ENCODE measurements at places on chromosomes 6 and 20.

DNA sequence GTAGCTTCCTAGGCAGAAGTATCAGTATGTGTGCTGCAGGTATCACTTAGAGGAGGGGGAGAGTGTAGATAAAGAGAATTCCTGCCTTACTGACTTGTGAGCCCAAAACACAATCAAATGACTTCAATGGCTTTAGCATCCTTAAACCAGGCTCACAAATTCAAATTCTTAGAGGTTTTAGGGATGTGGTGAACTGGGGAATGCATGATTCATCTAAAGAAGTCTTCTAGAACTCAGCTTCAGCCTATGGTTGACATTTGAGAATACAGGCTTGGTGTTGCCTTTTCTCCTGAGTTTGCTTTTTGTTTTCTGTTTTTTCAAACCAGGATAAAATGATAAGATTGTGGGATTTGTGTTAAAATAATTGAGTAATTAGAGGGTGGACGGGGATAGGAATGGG lies 14.4 kb downstream of the SNRPC start:
- no peak overlapping the region for H3K4me3 ChIP-seq
- H3K27me3 ChIP-seq, result no peaks in the 10 kb centered on the region
- H3K27ac ChIP-seq, result peak overlapping the region; percentile 47
- peaks cover 15% of the 10 kb centered on the region for H3K4me1 ChIP-seq

DNA sequence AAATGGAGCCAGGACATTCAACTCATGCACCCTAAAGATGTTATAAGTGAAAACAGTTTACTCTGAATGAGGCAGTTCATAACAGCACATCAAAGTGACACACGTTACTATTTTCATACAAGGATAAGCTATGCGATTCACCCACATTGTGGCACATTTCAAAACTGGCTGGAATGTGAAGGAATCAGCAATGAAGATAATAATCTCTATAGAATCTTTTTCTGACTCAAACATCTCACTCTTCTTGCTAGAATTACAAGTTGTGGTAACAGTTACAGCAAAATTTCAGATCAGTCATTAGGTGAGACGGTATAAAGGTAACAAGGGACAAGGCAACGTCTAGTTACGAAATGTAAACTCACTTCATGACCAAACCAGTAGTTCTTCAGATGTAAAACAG lies 17.5 kb downstream of the TMEM244 start:
- H3K27ac ChIP-seq, result no peak overlapping the region
- H3K4me3 ChIP-seq, result no peak overlapping the region
- H3K36me3 ChIP-seq, result no peaks in the 10 kb centered on the region
- DNase-seq, result no peak

- H3K27me3 ChIP-seq, result peaks cover 72% of the 10 kb centered on the region
- no peaks in the 10 kb centered on the region for H3K36me3 ChIP-seq
- DNase-seq, result no peak
- H3K4me3 ChIP-seq, result no peak overlapping the region
Observed at GRCh38 chr20:63005365-63005861, 1.4 kb downstream of the BHLHE23 start.

DNA sequence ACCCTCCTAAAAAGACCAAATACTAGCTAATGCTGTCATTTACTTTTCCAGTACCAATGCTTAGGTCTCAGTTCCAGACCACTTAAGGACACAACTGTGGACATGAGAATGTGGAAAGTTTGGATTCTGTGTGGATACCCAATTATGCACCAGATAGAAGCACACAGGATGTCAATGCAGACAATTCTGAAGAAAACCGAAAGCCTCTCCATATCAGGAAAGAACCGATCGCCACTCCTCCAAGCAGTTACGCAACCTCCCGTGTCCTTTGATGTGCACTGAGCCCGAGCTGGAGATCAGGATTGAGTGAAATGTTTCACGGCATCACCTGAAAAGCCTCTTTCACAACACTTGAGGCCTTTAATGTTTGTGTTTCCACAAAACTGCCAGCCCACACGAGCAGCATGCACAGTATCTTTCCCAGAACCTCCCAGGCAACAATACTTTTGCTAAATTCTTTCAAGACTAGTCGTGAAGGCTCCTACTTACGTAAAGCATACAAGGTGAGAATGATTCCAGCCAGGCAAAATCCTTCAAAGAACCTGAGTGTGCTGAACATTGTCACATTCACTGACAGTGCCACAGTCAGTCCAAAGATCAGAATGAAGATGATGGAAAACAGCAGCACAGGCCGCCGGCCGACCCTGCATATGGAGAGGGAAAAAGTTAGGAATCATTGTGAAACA lies 47.0 kb downstream of the SLC22A23 start:
- peaks cover 18% of the 10 kb centered on the region for H3K27me3 ChIP-seq
- peaks cover 5% of the 10 kb centered on the region for H3K4me1 ChIP-seq
- H3K4me3 ChIP-seq, result no peak overlapping the region
- DNase-seq, result no peak
- no peak overlapping the region for H3K27ac ChIP-seq
- no peaks in the 10 kb centered on the region for H3K36me3 ChIP-seq

DNA sequence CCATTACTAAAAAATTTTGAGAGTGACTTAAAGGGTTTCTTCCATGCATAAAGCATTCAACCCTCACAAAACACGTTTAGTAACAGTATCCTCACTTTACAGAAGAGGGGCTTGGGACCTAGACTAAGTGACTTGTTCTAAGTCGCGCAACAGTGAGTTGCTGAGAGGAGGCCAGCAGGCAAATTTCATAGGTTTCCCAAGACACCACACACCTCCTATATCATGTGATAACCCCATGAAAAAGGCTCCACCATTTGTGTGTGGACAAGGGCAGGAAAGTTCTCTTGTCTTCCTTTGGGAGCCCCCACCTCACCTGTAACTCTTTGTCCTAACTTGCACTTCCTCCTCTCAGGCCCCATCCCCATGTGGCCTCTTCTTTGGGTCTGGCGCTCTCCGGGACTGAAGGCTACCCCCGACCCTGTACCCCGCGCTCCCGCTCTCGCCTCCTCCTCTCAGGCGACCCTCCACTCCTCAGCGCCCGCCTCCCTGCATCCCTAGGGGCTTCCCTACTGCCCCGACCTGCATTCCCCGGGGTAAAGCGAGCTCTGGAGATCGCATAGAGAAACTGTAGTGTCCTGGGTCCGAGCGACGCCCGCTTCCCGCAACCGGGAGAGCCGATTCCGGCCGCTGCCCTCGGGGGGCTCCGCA lies 392 bp downstream of the PSMB8 start:
- H3K36me3 ChIP-seq, result peaks cover 78% of the 10 kb centered on the region
- H3K4me1 ChIP-seq, result peaks cover 61% of the 10 kb centered on the region
- peak overlapping the region; percentile 86 for H3K4me3 ChIP-seq
- no peaks in the 10 kb centered on the region for H3K27me3 ChIP-seq
- no peak for DNase-seq
- peak overlapping the region; percentile 95 for H3K27ac ChIP-seq

GRCh38 chr6:15501826-15502445 lies 160.9 kb downstream of the DTNBP1 start:
- H3K27ac ChIP-seq, result no peak overlapping the region
- DNase-seq, result no peak
- no peaks in the 10 kb centered on the region for H3K27me3 ChIP-seq
- H3K4me1 ChIP-seq, result no peaks in the 10 kb centered on the region

DNA sequence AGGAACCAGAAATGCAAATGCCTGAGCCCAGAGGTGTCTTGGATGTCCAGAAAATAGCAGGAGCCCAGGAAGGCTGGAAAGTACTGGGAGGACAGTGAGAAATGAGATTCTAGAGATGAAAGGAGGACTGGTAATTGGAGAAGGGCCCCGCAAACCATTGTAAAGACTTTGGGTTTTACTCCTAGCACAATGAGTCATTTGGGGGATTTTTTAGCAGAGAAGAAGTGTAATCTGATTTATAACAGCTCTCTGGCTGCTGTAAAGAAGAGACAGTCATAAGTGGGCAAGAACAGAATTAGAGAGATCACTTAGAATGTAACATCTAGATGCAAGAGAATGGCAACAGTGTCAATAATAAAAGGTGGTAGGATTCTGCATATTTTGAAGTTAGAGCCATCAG lies 40.2 kb downstream of the SLC35F1 start:
- no peak overlapping the region for H3K27ac ChIP-seq
- DNase-seq, result no peak
- no peaks in the 10 kb centered on the region for H3K27me3 ChIP-seq
- H3K4me1 ChIP-seq, result no peaks in the 10 kb centered on the region
- no peaks in the 10 kb centered on the region for H3K36me3 ChIP-seq

DNA sequence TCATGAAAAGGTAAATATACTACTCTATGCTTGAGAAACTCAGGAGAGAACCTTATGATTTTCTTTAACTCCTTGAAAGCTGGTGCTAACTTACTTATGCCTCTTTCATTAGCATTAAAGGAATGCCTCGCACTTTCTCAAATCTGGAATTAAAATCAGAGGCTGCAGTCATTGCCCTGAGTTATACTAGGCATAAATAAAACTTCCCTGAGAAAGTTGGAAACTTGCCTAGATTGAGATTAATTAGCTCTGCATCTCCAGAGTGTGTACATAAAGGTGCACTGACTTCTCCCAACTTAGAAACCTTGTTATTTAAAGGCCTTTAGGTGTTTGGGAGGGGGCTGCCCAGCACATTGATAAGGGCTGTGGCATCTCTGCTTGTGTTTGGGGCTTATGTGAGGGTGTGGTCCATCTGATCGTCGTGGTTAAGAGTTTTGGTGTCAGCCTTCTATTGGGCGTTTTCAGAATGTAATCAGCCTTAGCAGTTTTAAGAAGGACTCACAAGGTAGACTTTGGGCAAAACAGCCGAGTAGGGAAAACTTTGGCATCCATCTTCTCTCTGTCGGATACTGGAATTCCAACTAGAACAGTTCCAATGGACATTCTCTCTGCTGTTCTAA lies 32.1 kb upstream of the CCN6 start:
- H3K4me1 ChIP-seq, result peaks cover 3% of the 10 kb centered on the region
- DNase-seq, result no peak
- no peaks in the 10 kb centered on the region for H3K27me3 ChIP-seq
- no peak overlapping the region for H3K4me3 ChIP-seq
- no peak overlapping the region for H3K27ac ChIP-seq

DNA sequence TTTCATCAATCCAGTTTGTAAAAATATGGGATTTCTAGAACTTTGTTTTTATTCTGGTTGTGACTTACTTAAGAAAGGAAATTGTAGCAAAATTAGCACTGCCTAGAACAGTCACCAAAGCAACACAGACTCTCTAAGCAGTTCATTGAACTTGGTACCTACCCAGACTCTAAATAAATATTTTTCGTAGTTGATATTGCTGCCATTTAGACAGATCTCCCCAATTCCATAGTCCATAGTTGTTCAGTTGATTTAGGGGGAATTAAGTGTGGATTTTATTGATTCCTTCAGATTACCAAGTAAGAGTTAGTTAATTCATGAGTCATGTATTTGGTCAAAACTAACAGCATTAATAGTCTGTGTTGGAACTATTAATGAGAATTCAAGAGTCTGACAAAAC lies 822.5 kb downstream of the DHX35 start:
- DNase-seq, result no peak
- no peak overlapping the region for H3K27ac ChIP-seq
- no peaks in the 10 kb centered on the region for H3K36me3 ChIP-seq
- H3K4me1 ChIP-seq, result no peaks in the 10 kb centered on the region

GRCh38 chr20:23212011-23212410 lies 125.9 kb upstream of the CD93 start:
- H3K4me3 ChIP-seq, result no peak overlapping the region
- no peaks in the 10 kb centered on the region for H3K27me3 ChIP-seq
- no peaks in the 10 kb centered on the region for H3K4me1 ChIP-seq

GRCh38 chr6:53299331-53300005 lies 49.3 kb downstream of the ELOVL5 start:
- no peaks in the 10 kb centered on the region for H3K27me3 ChIP-seq
- DNase-seq, result no peak
- H3K27ac ChIP-seq, result no peak overlapping the region
- H3K4me3 ChIP-seq, result no peak overlapping the region

- H3K4me1 ChIP-seq, result peaks cover 22% of the 10 kb centered on the region
- no peak for DNase-seq
- H3K4me3 ChIP-seq, result peak overlapping the region; percentile 13
Observed at GRCh38 chr20:62951143-62951895, 1.2 kb upstream of the SLC17A9 start.

GRCh38 chr6:152634773-152635172 lies 2.4 kb downstream of the SYNE1 start:
- H3K4me3 ChIP-seq, result no peak overlapping the region
- peak overlapping the region; percentile 14 for H3K27ac ChIP-seq
- peaks cover 24% of the 10 kb centered on the region for H3K4me1 ChIP-seq
- H3K27me3 ChIP-seq, result peaks cover 46% of the 10 kb centered on the region
- no peaks in the 10 kb centered on the region for H3K36me3 ChIP-seq
- peak; percentile 75 for DNase-seq

- H3K36me3 ChIP-seq, result no peaks in the 10 kb centered on the region
- H3K27me3 ChIP-seq, result no peaks in the 10 kb centered on the region
- no peak overlapping the region for H3K27ac ChIP-seq
- H3K4me1 ChIP-seq, result no peaks in the 10 kb centered on the region
- H3K4me3 ChIP-seq, result no peak overlapping the region
Observed at GRCh38 chr20:15759594-15759993, 813.7 kb downstream of the KIF16B start.

DNA sequence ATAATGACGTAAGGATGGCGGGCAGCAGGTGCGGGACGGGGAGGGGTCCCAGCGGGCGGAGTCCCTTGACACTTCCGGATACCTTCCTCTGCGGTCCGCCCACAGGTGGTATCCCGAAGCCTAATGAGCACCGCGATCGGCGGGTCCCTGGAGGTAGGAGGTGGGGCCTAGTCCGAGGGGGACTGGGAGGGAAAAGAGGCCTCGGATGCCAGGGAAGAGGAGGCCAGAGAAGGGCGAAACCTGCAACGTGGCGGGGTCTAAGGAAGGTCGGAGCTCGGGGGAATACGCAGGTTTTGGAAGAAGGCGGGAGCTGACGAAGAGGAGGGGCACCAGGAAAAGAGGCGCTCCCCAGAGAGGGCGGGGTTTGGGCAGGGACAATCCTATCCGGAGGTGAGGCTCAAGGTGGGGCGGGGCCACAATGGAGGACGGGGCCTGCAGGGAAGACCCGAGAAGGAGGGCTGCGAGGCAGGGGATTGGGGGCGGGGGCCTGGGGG lies 3.7 kb downstream of the PRSS16 start:
- peaks cover 1% of the 10 kb centered on the region for H3K36me3 ChIP-seq
- H3K27me3 ChIP-seq, result peaks cover 52% of the 10 kb centered on the region
- peak; percentile 81 for DNase-seq
- peak overlapping the region; percentile 22 for H3K27ac ChIP-seq
- peak overlapping the region; percentile 80 for H3K4me3 ChIP-seq
- peaks cover 7% of the 10 kb centered on the region for H3K4me1 ChIP-seq
